ENCODE measurements at places on chromosomes 1 and 21.

GRCh38 chr1:225343618-225344017, 84.2 kb downstream of the LBR start:
- no peak for DNase-seq

- no peak for DNase-seq
These were observed 40.5 kb upstream of the RALGPS2 start for GRCh38 chr1:178684542-178685000.

DNA sequence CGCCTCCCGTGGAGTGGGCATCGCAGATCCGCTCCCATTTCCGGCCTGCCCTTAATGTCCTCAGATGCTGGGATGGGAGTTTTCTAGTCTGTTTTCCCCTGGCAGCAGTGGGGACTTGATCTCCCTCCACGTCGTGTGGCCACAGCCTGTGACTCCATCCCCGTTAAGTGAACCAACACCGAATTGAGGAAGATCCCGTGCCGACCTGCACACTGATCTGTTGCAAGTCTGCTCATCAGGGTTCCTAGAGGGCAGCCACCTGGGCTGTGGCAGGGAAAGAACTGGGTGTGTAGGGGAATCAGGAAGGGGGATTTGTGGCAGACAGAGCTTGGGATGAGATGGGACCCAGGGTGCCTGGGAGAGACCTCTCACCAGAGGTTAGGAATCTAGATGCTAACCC, 23.3 kb upstream of the CDK18 start:
- DNase-seq = no peak

DNA sequence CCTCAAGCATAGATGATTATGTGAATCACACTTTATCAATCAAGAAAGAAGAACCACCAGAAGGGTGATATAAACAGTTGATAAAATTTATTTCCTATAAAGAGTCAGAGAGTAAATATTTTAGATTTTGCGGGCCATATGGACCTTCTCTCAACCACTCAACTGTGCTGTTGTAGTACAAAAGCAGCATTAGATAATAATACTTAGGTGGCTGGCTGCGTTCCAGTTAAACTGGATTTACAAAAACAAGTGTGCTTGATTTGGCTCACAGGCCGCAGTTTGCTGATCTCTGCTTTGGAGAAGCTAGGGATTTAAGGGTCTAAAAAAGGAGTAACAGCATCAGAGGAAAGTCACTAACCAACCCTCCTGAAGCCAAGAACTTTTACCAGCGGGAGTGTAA, 1406.0 kb downstream of the KCNT2 start:
- no peak for DNase-seq

GRCh38 chr1:114756009-114756892, 1.5 kb downstream of the CSDE1 start:
- DNase-seq = peak; percentile 8

DNA sequence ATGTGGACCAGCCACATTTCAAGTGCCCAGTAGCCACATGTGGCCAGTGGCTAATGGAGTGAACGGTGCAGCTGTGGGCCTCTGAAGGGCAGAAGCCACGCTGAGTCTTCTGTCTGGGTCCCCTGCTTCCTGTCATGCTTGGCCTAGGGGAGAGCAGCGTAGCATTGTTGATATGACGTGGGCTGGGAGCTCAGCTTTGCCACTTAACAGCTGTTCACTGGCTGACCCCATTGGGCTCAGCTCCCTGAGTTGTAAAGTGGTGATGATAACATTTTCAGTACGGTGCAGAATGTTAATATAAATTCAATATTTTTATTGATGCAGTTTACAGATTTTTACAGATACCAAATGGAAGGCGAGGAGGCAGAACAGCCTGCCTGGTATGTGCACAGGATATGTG, 4.5 kb downstream of the PODN start:
- DNase-seq = no peak

GRCh38 chr1:98675282-98675681, 13.8 kb downstream of the SNX7 start:
- no peak for DNase-seq

DNA sequence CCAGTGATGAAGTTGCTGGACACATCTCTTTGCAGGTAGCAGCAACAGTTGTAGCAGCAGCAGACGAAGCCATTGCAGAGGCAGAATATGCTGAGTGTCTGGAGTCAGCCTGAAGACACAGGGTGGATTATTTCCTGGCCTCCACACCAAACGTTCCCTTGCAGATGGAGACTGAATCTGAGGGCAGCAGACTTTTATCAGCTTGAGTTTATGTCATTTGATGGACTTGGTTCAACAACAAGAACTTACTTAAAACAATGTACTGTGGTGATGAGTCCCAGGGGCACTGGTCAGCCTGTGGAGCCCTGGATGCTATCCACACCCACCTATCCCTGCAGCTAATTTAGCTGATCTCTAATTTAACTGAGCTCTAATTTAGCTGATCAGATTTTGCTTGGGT, 17.1 kb upstream of the MPZL1 start:
- DNase-seq = no peak

- no peak for DNase-seq
These were observed 63.4 kb downstream of the NPHP4 start for GRCh38 chr1:5928714-5929400.

DNA sequence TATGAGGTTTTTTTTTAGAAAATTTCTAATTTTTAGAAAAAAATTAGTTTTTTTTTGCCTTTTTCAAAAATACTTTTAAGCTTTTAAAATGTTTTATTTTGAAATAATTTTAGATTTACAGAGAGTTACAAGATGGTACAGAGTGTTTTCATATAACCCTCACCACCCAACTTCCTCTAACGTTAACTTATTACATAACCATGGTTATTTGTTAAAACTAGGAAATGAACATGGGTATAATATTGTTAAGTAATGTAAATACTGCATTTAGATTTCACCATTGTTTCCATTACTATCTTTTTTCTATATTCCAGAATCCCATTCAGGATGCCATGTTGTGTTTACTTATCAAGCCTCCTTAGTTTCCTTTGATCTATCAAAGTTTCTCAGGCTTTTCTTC, 45.2 kb upstream of the ST6GALNAC3 start:
- DNase-seq = no peak

GRCh38 chr21:26965907-26966581, 844 bp downstream of the ADAMTS5 start:
- DNase-seq = no peak

- no peak for DNase-seq
These were observed 39.1 kb downstream of the SPSB1 start for GRCh38 chr1:9331558-9332346.

DNA sequence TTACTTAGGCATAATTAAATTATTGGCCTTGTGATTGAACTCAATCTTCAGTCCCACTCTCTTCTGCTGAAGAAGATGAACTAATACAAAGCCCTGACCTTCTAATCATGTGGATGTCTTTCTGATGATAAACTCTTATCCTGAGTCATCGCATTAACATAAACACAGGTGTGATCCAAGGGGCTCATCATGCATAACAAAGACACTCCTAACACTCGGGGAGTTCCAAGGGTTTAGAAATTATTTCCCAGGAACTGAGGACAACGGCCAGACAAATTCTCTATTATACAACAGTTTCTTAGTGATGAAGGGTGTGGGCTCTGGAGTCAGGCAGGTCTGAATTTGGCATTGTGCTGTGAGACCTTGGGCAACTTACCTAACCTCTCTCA, 18.0 kb downstream of the DUSP10 start:
- DNase-seq = no peak

DNA sequence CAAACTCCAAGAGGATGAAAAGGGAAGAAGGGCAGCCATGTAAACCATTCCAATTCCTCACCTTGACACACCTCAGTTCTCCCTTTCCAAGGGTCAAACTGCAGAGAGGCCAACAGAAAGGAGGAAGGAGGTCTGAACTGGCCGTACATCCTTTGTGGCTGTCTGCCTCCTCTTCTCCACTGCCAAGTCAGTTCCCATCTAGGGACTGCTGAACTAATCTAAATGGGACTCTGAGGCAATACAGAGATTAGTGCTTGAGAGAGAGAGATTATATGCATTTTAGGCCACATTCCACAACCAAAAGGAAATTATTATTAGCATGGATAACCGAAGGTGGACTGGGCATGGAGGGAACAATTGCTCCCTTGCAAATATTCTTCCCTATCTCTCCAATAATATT, 2.7 kb downstream of the ARHGEF11 start:
- no peak for DNase-seq

GRCh38 chr1:117670976-117671780, 65.3 kb downstream of the TENT5C start:
- DNase-seq = no peak

DNA sequence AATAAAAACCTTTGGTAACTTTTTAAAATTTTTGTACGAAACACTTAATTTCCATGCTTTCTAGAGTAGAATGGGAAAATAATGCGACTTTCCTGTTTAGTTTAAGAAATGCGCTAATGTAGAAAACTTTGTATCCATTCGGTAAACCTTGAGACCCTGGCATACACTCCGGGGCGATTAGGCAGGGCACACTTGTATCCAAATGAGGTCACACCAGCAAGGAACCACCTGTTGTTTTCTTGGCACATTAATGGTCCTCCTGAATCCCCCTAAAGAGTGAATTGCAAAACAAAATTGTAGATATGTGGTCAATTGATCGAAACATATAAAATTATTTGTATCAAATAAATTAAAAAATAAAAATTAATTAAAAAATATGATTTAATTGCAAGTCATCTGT, 25.2 kb downstream of the CHODL start:
- DNase-seq = no peak

GRCh38 chr1:205913451-205914154, 29.7 kb downstream of the SLC26A9 start:
- no peak for DNase-seq

DNA sequence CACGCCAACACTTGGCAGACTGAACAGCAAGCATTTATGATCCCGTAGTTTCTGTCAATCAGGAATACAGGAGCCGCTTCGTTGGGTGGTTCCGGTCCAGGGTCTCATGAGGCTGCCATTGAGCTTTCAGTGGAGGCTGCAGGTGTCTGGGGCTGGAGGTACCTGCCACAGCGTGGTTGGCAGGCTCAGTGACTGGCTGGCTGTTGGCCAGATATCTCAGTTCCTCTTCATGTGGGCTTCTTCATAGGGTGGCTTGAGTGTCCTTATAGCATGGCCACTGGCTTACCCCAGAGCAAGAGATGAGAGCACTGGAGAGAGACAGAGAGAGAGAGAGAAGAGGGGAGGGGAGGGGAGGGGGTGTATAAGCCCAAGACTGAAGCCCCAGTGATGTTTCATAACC, 29.3 kb downstream of the PIK3CD start:
- no peak for DNase-seq

GRCh38 chr1:3919706-3920105, 19.6 kb upstream of the C1orf174 start:
- no peak for DNase-seq

Measured in activated naive CD4-positive, alpha-beta T cell treated with anti-CD3 and anti-CD28 coated beads for 36 hours (primary cell).